ENCODE measurements at places on chromosomes 12 and 14.
A peak's percentile ranks its signal among the peaks of the same experiment; 100 is the strongest.

DNA sequence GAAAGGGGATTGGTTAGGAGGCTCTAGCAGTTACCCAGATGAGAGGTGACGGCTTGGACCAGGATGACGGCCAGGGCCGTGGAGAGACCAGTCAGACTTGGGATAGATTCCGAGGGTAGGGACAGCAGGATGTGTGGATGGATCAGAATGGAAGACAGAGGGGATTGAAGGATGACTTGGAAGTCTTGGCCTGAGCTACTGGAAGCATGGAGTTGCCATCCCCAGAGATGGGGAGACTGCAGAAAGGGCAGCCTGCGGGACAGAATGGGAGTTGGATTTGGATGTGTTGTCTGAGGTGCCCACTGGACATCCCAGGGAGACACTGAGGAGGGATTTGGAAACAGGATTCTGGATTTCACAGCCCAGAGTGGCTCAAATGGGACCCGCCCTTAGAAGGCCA, 102.3 kb downstream of the CALM1 start:
- DNase-seq, result no peak

- DNase-seq, result peak; percentile 43
These were observed 9.2 kb upstream of the CRIP2 start for GRCh38 chr14:105465209-105466031.

- no peak for DNase-seq
These were observed 29.8 kb downstream of the CFL2 start for GRCh38 chr14:34684578-34684977.

DNA sequence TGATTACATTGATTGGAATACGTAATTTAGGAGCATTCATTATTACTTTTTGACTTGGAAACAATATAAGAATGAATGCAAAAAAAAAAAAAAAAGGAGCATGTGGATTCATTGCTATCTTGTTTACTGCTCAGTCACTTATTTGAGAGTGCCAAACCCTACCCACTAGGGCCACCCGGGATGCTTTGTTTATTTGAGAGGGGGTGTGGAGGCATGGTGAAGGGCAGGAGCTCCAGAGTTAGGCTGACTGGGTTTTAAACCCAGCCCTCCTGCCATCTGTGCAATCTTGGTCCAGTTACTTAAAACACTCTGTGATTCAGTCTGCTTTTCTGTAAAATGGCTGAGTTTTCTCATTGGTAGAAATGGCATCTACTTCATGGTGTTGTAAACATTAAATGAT, 195.2 kb downstream of the RAD51B start:
- DNase-seq, result no peak

- no peak for DNase-seq
These were observed 2.4 kb upstream of the NUMB start for GRCh38 chr14:73460691-73461127.

DNA sequence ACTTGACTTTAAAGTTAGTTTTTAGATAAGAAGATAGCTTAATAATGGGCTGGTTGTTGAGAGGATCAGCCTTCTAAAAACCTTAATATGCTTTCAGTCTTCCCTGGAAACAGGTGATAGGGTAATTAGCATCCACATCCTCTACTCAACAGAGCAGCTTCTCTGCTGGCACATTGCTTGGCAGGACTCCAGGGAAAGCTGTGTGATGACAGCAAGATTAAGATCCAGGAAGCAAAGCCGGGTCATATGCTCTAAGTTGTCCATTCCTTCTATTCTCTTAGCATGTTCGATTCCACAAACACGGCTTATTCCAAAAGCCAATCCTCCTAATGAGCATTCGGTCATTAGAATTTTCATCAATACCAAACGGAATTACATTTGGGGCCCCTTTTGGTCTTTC, 87.0 kb downstream of the HMGA2 start:
- no peak for DNase-seq

DNA sequence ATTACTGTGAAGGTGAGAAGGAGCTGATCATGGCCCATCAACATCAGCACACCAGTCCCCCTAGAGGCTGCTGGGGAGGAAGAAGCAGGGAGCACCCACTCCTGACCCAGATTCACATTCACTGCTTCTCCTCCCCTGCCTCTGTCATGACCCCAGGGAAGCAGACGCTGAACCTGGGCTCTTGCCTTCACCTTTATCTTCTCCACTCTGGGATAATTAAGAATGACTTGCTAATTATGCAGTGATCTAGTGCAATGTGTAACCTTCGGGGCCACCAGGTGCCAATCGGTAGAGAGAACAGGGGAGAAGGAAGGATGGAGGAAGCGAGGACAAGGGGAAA, 44.4 kb upstream of the IQSEC3 start:
- DNase-seq, result no peak

- peak; percentile 34 for DNase-seq
These were observed 10.9 kb downstream of the ATP6V0A2 start for GRCh38 chr12:123723011-123723410.

GRCh38 chr12:4446335-4446734, 720 bp upstream of the FGF6 start:
- DNase-seq, result no peak

GRCh38 chr14:51453869-51454268, 197.8 kb upstream of the FRMD6 start:
- no peak for DNase-seq

GRCh38 chr12:132237772-132238487, 91.5 kb downstream of the GALNT9 start:
- no peak for DNase-seq

DNA sequence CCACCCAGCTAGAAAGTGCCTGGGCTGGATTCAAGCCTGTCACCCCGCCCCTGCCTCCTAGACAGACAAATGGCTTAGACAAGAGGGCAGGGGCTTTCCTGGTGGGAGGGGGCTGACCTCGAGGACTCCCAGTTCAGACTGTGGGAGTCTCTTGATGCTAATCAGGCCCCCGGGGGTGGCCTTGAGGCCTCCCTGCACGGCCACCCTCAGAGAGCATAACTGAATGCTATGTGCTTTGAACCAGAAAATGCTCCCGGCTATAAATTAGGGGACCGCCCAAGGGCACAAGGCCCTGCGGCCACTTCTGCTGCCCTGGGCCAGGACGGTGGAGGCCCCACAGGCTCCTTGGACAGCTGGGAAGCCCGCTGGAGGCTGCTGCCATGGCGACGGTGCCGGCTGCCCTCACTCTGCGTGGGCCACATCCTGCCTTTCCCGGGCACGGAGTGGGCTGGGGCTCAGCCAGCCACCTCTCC, 111.0 kb upstream of the NCOR2 start:
- no peak for DNase-seq

GRCh38 chr14:76876076-76876475, 49.9 kb downstream of the LRRC74A start:
- peak; percentile 81 for DNase-seq

DNA sequence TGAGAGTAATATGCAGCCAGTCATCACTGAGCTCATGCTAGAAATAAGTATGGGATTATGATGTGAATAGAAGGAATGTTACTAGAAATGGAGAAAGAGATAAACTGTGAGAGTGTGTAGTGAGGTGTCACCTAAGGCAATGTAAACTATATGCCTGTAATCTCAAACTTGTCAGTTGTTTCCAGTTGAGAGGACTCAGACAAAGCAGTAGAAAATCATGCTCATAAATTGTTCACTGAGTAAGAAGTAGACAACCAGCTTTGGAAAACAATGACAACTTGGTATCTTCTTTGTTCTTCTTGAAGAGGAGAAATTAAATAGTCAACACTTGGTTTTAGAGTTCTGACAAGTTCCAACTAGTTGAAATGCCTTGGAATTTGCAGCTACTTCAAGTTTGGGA, 148.5 kb upstream of the OR4E1 start:
- no peak for DNase-seq

GRCh38 chr12:130220706-130221100, 58.4 kb downstream of the FZD10 start:
- no peak for DNase-seq

DNA sequence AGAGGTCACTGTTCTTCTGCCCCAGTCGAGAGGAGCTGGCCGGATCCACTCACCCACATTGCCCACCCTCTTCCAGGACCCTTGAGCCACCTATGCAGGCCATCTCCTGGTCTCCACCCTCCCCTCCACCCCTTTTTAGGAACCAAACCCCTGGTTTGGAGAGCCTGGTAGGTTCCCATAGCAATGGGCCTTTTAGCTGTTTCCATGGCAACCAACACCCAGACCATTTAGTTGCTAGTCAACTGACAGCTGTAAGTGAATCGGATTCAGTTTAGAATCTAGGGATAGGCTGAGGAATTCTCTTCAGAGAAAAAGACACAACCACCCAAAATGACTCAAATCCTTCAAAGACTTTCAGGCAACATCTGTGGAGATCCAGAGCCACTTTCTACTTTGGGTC, 16.5 kb downstream of the NPC2 start:
- DNase-seq, result no peak

Measured in NCI-H2107 (cell line).